MG63 (cell line): ENCODE measurements at places on chromosomes 7 and 10. TPM values are rescaled to one million over a fixed set of nuclear protein-coding genes. Genes with fewer than 3 reads are reported as not detected.

NEURL1 gene
- not detected in 2 replicates for total RNA-seq

CABCOCO1 gene
- total RNA-seq = 0.59 and 3.1 TPM in 2 replicates

UNCX gene
- not detected in 2 replicates for total RNA-seq

MYOZ1 gene
- total RNA-seq = not detected in 2 replicates

EGR2 gene
- total RNA-seq = 0.56 TPM in 1 of 2 replicates, not detected in the other

AKR1C4 gene
- total RNA-seq = not detected in 2 replicates

KCP gene
- total RNA-seq = not detected in 2 replicates
